ENCODE measurements at places on chromosomes 6 and 20. TPM values are rescaled to one million over a fixed set of nuclear protein-coding genes. Genes with fewer than 3 reads are reported as not detected.

DNA sequence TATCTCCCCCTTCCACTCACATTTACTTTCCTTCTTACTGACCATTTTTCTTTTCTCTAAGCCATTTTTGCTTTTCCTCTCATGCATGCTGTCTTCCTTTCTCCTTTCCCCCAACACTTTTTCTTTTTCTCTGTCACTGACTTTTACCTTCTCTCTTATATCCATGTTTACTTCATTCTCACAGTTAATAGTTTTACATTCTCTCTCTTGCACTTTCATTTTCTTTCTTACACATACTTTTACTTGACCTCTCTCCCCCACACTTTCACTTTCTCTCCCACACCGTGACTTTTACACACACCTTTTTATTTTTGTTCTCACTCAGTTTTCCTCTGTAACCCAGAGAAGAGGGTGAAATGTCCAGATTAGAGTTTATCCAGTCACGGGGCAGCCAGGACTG lies 636.3 kb downstream of the PTPRT start:
- DNase-seq, result no peak

DNA sequence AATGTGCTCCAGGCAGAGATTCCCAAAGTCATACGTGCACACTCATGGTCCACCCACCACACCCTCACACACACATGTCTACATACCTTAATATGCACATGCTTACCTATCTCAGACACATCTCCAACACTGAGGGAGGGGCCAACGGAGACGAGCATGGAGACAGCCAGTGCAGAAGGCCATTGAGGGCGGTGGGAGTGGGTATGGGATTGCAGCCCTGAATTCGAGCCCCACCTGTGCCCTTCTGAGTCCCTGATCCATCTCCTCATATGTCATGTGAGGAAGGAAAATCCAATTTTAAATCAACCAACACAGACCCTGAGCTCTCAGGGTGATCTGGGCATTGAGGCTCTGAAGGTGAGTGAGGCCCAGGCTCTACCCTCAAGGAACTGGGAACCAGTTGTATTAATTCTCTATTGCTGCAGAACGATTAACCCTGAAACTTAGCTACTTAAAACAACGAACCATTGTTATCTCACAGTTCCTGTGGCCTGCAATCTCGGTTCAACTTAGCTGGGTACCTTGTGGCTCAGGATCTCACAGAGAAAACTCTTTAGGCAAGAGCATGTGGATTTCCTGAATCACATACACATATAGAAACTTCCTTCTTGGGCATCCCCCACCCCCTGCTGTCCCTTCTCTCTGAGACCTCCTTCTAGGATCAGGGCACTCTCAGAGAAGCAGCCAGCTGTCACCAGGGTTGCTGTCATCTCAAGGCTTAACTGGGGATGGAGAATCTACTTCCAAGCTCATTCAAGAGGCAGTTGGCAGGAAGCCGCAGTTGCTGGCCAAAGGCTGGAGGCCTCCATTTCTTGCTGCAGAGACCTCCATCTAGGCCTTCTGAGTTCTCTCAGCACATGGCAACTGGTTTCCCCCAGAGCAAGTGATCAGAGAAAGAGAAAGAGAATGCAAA lies 28.3 kb downstream of the GLP1R start:
- no peak for DNase-seq

DNA sequence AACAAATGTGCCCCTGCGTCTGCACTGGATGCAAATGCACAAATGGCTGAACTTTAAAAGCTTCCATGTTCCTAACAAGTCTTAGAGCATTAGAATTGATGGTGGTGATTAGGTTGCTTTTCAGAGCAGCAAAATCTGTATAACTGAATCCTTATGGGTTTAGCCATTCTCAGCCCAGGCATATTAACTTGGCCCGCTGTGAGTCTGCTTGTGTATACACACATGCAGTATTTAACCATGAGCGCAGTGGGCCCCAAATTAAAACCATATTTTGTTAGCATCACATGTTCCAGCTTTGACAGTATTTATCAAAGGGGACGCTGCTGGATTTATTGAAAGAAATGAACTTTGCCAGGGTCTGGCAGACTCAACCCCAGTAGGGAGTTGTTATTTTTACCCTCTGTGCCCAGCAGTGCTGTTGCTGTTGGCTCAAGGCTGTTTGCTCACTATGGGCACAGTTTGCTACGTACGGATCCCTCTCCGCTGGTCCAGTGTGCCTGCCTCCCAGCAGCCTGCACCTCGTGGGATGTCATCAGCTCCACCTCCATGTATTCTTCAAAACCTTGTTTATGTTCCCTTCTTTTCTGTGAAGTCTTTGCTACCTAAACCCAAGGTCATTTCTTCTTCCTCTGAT lies 144.7 kb downstream of the QRSL1 start:
- DNase-seq, result no peak

- DNase-seq, result no peak
Measured at GRCh38 chr6:136968837-136969236, 46.7 kb downstream of the SLC35D3 start.

DNA sequence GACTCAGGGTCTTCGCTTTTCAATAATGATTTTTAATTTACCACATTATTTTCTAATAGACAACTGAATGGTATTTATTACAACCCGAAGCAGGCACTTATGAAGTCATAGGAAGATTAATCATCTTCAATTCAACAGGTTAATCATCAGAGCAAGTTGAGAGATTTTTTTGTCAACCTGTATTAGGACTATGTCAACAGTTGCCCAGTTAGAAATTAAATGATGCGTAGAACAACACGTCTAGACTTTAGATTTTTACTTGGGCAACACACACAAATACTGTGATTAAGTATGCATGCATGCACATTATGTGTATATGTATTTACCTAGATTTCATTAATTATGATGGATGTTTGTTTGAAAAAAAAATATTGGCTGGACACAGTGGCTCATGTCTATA lies 4.3 kb downstream of the ILRUN start:
- DNase-seq, result no peak

SLC35F1 gene
- total RNA-seq, result 0.66 TPM

- DNase-seq, result no peak
Measured at GRCh38 chr6:159494586-159494972, 198.5 kb downstream of the SOD2 start.

DNA sequence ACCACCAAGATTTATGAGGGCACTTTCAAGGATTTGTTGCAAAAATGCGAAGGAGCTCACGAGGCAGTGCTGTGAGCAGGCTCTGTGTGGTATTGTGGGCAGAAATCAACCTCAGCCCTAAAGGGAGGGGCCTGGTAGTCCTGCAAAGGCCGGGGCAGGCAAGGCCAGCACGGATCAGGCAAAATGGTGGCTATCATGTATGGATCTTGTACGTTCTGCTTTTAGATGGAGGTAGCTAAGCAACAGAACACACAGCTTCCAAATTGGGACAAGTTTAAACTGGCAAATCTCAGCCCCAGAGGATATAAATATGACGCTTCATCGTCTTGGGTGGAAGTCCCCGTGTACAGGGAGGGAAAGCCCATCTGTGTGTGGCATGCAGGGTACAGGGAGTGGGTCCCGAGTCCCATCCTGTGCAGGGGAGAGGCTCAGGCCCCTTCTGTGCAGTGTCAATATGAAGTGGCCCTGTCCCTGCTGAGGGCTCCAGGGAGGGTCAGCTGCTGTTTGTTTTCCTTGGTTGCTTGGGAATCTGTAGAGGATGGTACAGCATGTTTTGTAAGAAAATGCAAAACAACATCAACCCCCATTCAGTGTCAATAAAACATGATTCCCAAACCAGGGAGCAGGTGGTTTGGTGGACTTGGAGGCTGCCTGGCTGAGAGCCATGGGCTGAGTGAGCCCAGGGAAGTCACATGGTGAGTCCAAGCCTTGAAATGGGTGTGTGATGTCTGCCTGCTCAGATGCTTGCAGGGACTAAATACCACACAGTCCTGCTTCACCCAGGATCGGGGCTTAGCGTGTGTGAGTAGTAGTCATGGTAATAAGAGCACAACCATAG lies 113.0 kb downstream of the SYCP2 start:
- DNase-seq, result peak; percentile 25

- no peak for DNase-seq
Measured at GRCh38 chr6:3618642-3619041, 132.9 kb downstream of the PXDC1 start.

GRCh38 chr6:46440141-46440540 lies 51.1 kb downstream of the RCAN2 start:
- DNase-seq, result no peak

All from breast epithelium (tissue), 4 donors.